SJSA1 (cell line): ENCODE measurements at places on chromosomes 5 and 9. TPM values are rescaled to one million over a fixed set of nuclear protein-coding genes. Genes with fewer than 3 reads are reported as not detected.
A peak's percentile ranks its signal among the peaks of the same experiment; 100 is the strongest.

GRCh38 chr9:132575811-132576210 lies 6.6 kb upstream of the BARHL1 start:
- H3K36me3 ChIP-seq = no peaks in the 10 kb centered on the region
- peaks cover 69% of the 10 kb centered on the region for H3K27me3 ChIP-seq
- no peak overlapping the region for H3K4me3 ChIP-seq
- DNase-seq = no peak

DNA sequence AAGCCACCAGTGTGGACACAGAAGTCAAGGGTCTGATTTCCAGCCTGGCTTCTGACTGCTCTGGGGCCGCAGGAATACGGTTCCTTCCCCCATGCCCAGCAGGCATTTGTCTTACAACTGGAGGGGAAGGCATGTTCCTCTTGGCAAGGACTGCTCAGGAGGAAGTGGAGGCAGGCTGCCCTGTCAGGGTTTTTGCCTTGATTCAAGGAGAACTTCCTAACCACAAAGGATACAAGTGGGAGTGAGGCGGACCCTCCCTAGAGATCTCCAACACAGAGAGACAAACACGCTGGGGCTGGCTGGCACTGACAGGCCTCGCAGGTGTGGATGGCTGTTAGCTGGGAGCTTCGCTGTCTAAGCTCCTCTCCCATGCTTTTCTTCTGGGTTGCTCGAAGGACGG lies 19.1 kb downstream of the TGFBI start:
- peaks cover 72% of the 10 kb centered on the region for H3K36me3 ChIP-seq
- no peak overlapping the region for H3K27ac ChIP-seq
- no peak for DNase-seq

The ENHO gene
- not detected in 2 replicates for total RNA-seq

DNA sequence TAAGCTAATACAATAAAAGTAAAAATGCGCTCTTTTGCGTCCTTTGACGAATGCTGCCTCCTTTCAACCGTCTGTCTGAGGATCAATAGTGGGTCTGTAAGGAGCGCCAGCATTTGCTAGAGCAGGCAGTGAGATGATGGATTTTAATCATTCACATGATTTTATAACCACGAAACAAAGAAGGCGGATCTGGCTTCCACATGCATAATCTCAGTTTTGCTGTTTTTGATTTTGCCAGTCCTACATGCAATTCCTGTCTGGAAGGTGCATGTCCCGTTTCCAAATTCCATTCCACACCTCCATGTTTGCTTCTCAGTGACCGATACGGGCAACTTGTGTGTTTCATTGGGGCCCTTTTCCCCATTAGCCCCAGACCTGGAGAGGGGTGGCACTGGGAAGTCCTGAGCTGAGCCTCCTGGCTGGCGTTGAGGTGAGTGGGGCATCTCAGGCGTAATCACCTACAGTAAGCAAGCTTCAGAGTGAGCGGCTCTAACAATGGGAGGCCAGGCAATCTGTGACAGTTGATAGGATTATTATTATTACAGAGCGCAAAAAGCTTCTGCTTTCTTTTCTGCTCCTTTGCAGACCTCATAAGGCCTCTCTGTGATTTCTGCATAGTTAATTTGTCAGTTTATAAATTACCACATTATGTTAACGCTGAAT lies 405.4 kb downstream of the ZSWIM6 start:
- H3K27ac ChIP-seq = no peak overlapping the region
- no peak overlapping the region for H3K4me3 ChIP-seq
- H3K4me1 ChIP-seq = 0 out of 2 replicates have a peak, but pooled peaks cover 9% of the 10 kb centered on the region
- DNase-seq = no peak
- H3K36me3 ChIP-seq = no peaks in the 10 kb centered on the region
- H3K27me3 ChIP-seq = no peaks in the 10 kb centered on the region

DNA sequence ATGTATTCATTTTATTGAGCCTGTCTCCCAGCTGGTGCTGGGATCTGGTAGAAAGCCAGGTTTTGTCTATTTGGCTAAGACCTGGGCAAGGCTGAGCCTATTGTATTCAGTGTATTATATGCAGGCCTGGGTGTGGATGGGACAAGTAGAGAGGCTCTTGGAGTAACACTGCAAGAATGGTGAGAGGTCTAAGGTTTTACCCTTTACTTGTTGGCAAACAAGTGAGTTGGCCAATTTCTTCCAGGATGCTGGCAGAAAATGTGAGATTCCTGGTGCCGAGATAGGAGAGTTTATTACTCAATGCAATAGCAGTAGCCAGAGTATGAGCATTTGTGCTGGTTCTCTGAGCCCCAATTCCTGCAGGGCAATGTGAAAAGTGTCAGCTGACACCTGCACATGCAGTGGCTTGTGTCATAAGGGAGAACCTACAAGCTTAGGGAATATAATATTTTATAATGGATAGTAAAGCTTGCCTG lies 141.7 kb upstream of the PRLR start:
- DNase-seq = no peak
- H3K27me3 ChIP-seq = no peaks in the 10 kb centered on the region
- H3K27ac ChIP-seq = no peak overlapping the region
- no peak overlapping the region for H3K4me3 ChIP-seq
- H3K36me3 ChIP-seq = no peaks in the 10 kb centered on the region

The KCTD16 gene
- under 0.01 and 0.08 TPM in 2 replicates for total RNA-seq

The ENTR1 gene
- 25.3 and 34.8 TPM in 2 replicates for total RNA-seq

DNA sequence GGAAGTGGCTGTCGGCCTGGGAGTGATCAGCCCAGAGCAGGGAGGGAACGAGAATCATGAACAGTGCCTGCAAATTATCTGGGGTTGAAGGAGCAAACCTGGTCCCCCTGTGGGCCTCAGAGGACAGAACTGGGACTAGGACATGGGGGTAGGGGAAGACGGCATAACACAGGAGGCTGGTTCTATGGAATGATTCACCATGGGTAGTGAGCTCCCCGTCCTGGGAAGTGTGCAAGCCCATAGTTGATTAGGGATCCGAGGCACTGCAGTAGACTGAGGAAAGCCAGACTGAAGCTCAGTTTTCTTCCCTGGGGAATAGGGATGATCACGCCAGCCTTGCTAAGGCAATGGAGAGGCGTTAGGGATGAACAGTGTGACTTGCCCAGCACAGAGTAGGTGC lies 5.6 kb downstream of the ADGRD2 start:
- no peaks in the 10 kb centered on the region for H3K36me3 ChIP-seq
- no peak overlapping the region for H3K4me3 ChIP-seq
- H3K4me1 ChIP-seq = no peaks in the 10 kb centered on the region
- no peak overlapping the region for H3K27ac ChIP-seq
- H3K27me3 ChIP-seq = peaks cover 22% of the 10 kb centered on the region
- no peak for DNase-seq

- DNase-seq = no peak
- H3K27ac ChIP-seq = no peak overlapping the region
- H3K27me3 ChIP-seq = peaks cover 7% of the 10 kb centered on the region; the same call in 1 of the 2 replicates
- no peak overlapping the region for H3K4me3 ChIP-seq
These were observed 24.1 kb downstream of the RANBP3L start for GRCh38 chr5:36277521-36278176.

- peak overlapping the region; percentile 88 for H3K27ac ChIP-seq
- peak; percentile 86 for DNase-seq
- H3K36me3 ChIP-seq = peaks cover 47% of the 10 kb centered on the region
- peak overlapping the region; percentile 85 for H3K4me3 ChIP-seq
- H3K4me1 ChIP-seq = peaks cover 29% of the 10 kb centered on the region
These were observed 1.5 kb upstream of the SEMA5A start for GRCh38 chr5:9547122-9547947.

The HRH2 gene
- not detected in 2 replicates for total RNA-seq

DNA sequence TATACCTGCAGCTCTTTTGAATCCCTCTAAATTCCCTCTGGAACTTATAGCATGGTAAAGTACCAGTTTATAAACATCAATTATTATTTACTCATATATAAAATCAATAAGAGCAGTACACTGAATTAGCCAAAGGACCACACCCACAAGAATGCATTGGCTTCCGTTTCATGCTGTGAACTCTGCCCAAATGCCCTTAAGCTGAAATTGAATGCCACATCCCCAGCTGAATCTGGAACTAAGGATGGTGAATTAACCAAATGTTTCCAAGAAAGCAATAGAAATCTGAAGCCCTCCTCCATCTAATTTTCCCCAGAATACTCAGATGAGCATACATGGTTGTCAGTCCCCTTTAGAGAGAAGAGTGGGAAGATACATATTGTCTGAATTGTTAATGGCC lies 436.4 kb upstream of the FTMT start:
- no peaks in the 10 kb centered on the region for H3K36me3 ChIP-seq
- no peaks in the 10 kb centered on the region for H3K27me3 ChIP-seq
- no peaks in the 10 kb centered on the region for H3K4me1 ChIP-seq
- no peak overlapping the region for H3K27ac ChIP-seq
- no peak overlapping the region for H3K4me3 ChIP-seq
- no peak for DNase-seq

DNA sequence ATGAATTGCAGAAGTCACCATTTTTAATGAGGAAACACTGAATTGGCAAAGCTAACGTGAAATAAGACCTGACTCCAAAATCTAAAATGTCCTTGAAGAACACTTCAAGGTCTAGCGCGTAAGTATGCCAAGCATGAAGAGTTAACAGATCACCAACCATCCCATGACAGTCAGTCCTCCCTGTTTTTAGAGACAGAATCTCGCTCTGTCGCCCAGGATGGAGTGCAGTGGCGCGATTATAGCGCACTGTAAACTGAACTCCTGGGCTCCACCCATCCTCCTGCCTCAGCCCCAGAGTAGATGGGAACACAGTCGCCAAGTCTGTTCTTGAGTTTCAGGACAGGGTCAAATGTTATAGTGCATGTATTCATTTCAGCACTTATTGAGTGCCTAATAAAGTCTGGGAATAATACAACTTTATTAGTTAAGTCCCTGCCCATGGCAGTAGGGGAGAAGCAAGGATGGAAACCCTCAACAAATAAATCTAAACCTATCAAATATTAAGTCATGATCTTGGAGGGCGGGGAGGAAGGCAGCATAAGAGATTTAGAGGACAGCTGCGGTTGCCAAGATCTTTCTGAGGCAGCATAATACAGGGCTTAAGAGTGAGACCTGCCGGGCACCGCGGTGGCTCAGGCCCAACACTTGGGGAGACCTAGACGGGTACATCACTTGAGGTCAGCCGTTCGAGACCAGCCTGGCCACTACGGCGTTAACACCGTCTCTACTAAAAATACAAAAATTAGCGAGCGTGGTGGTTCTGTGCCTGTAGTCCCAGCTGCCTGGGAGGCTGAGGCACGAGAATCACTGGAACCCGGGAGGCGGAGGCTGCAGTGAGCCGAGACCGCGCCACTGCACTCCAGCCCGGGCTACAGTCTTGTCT lies 1.1 kb downstream of the ATPSCKMT start:
- H3K4me3 ChIP-seq = peak overlapping the region; percentile 87
- peak overlapping the region; percentile 100 for H3K27ac ChIP-seq
- no peaks in the 10 kb centered on the region for H3K27me3 ChIP-seq
- no peak for DNase-seq
- peaks cover 32% of the 10 kb centered on the region for H3K36me3 ChIP-seq
